Calu3 (cell line): ENCODE measurements at places on chromosomes 3 and 15. TPM values are rescaled to one million over a fixed set of nuclear protein-coding genes. Genes with fewer than 3 reads are reported as not detected.

Gene GOLGA6L10
- total RNA-seq, result 0.88 and 1.4 TPM in 2 replicates

GRCh38 chr15:100726070-100726420 lies 123.7 kb downstream of the ASB7 start:
- DNase-seq, result no peak

- DNase-seq, result no peak
Observed at GRCh38 chr3:161991901-161992540, 495.4 kb downstream of the OTOL1 start.

DNA sequence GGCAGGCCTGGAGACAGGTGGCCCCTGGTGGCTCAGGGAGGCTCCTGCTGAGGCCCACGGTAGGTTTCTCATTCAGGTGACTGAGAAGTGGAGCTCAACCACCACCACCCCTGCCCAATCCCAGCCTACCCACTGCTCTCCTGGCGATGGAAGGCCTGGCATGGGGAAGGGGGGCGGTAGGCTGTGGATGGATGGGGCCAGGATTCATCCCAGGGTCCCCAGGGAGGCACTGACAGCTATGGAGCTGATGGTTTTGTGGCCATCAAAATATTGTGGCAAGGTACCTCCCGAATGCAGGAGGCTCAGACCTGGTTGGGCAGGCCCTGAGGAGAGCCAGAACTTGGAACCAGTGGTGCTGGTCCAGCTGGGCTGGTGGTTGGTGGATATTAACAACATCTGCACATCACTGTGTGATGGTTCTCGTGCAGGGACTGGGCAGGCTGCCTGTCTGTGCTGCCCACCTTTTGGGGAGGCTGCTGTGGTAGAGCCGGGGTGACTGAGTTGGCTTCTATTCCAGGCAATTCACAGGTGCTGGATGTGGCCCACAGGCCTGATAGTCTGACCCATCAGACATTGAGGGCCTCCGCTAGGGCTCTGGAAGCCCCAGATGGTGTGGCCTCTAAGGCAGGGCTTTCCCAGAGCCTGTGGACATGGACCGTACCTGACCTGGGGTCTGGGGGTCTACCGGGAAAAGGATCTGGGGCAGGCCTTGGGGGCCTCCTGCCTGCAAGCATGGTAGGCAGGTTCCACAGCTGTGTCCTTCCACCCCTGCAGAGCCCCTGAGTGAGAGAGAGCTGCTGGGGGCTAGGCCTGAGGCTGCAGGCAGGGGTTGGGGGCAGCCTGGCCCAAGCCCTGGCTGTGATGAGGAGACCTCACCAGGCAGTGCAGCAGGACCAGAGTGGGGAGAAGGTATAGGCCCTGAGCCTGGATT lies 3.4 kb downstream of the ZBTB47 start:
- no peak for DNase-seq

- DNase-seq, result no peak
Observed at GRCh38 chr3:127808197-127808596, 14.1 kb downstream of the MGLL start.

DNA sequence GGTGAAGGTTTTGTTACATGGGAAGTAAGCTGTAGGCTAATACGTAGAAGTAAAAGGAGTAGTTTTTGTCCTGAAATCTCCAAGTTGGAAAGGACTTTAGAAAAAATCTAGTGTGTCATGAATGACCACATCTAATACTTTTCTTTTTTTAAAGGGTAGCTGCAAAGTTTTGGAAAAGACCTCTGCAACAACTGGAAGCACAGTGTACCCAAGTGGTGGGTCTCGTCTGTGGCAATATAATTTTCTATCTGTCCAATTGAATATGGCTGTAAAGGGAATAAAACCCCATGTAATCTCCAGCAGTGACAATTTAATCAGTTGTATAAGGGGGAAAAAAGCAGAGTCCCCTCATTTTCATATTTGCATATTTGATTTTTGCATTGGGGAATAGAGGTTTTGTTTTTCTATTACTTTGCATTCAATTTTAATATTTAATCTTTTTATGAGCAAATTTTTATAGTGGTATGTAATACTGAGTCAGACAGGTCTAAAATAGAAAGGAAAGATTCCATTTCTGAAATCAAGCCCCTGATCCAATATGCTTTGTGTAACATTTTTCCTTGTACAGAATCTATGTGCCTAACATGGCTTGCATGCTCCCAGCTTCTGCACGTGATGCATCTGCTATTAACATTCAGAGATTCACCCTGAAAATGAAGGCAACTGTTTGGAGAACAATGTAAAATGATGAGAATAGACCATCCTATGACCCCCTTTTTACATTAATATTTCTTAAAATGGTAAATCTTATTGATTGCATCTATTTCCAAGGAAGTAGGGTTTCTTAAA lies 531.4 kb downstream of the ZIC1 start:
- no peak for DNase-seq

GRCh38 chr15:53833134-53833624 lies 73.7 kb upstream of the WDR72 start:
- DNase-seq, result no peak

GRCh38 chr3:3664935-3665334 lies 134.3 kb upstream of the LRRN1 start:
- DNase-seq, result peak; percentile 9

Gene PP2D1
- total RNA-seq, result not detected in 2 replicates

GRCh38 chr3:5462086-5462485 lies 274.6 kb downstream of the EDEM1 start:
- no peak for DNase-seq

Gene NR2E3
- total RNA-seq, result 0.49 and 0.83 TPM in 2 replicates

GRCh38 chr3:104133630-104134029 lies 1233.1 kb upstream of the ALCAM start:
- DNase-seq, result no peak

DNA sequence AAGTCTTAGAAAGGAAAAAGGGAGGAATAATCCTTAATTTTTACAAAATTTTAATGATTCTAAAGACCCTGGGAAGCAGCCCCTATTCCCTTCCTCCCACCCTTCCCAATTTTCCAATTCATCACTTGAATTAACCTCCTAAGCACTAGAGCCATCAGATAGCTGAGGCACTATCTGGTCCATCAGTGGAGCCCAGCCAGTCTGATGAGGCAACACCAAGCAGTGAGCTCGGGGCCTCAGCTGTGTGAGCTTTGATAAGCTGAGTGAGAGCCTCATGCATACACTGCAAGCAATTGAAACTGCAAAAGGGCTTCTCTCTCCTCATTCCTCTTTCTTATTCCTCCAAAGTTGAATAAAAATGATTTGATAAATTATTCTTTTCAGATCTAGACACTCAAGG lies 31.9 kb downstream of the TUSC7 start:
- no peak for DNase-seq

Gene LOXL1
- total RNA-seq, result 2.1 and 2.2 TPM in 2 replicates

- no peak for DNase-seq
Observed at GRCh38 chr3:56874269-56874668, 72.5 kb upstream of the ARHGEF3 start.

Gene CD80
- total RNA-seq, result not detected in 2 replicates

- DNase-seq, result no peak
Observed at GRCh38 chr3:110925798-110926197, 145.8 kb upstream of the NECTIN3 start.

GRCh38 chr3:67587811-67588210 lies 66.6 kb downstream of the SUCLG2 start:
- no peak for DNase-seq

DNA sequence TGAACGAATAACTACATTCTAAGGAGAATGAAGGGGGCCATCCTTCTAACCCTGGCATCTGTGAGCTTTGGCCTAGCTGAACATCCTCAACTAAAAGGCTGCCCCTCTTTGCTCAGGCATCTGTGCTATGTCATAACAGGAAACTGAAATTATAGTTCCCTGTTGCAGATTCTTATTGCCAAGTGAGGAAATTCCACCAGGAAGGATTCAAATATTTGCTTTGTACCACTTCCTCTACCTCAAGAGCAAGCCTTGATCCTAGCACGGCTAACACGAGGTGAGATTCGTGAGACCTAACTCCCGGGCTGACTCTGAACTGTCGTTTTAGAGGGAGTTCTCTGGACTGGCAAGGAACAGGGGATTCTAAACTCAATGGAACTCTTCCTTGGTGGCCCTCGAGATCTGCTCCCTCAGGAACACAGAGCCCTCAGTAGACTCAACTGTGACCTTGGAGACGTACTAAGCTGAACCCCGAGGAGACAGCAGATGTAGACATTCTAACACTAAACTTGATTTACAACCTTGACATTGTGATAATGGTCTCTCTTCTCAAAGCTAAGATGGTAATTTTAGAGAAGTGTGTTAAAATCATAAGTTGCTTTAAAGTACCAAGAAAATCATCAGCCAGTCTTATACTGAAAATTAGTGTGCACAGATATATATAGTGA lies 4.2 kb downstream of the SPG21 start:
- DNase-seq, result peak; percentile 23
